NCI-H2029 (cell line): ENCODE measurements at places on chromosomes 16 and 17.

DNA sequence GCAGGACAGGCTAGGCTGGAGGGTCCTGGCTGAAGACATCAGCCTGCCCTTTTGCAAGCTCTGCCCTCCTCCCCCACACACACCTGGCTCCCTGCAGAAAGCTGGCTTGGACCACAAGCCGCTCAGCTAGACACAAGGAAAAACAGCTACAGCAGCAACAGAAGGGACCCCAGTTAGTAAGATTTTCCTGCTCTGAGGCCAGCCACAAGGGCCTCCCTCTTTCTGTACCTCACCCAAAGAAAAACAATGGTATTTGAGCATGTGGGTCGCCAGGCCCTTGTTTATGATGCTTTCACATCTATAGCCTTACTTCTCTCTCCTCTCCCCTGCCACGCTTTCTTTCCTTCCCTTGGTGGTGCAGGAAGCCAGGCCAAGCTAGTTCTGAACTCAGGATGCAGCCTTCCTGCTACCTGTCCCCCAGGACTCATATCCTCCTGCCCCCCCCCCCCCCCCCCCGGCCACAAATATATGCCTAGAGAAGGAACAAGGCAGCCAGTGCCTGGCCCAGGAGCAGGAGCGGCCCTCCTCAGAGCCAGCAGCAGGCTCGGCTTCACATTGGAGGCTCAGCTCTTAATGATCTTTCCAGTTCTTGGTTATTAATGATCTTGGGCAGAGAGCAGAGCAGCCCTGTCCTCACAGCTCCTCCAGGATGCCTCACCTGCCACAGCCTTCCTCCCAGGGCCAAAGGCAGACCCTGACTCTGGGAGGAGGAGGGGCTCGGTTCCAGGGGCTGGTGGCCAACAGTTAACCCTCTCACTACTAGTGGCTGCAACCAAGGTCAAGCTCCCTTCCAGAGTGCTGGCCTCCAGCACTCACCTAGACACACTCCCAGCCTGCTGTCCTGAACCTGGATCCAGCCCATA, 19.5 kb downstream of the GRIN2C start:
- DNase-seq, result no peak

DNA sequence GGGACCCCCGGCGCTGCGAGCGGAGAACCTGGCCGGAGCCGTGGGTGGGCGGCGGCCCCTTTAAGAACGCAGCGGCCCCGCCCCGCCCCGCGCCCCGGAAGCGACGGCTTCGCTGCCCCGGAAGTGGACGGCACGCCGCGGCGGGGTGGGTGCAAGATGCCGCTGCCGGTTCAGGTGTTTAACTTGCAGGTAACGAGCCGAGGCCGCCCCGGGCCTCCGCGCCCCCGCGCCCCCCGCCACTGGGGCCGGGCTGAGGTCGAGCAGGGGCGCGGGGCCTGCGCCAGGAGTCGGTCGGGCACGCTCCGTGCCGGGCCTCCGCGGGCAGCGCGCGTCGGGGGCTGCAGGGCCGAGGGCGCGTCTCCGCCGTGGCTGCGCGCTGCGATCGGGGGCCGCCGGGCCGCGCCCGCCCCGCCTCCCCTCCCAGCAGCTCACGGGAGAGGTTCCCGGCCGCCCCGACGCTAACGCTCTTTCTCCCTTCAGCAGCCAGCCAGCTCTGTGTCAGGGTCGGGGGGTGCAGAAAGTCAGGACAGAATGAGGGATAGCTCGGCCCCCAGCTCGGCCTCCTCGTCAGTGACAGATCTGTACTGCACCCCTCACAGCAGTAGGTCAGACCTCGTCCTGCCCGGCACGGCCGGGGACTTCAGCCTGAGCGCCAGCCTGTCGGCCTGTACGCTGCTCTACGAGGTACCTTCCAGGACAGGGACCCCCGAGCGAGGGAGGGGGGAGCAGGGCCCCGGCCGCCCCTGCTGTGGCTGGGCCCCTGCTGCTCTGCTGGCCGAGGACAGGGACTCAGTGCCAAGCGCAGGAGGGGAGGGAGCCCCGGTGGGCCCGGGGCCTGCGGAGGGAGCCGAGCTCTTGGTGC, at the start of the genes GPS1 and RFNG:
GPS1 (plus strand) TSS at position 123 of the 862 bp plus-strand sequence; CDS start at position 157, 34 bp downstream.
RFNG (minus strand) TSS at position 36 of the 862 bp plus-strand sequence. CDS start 45 bp downstream, outside the sequence.
- DNase-seq, result peak; percentile 23

GRCh38 chr16:12436201-12436657, 367.5 kb downstream of the CPPED1 start:
- DNase-seq, result peak; percentile 90

DNA sequence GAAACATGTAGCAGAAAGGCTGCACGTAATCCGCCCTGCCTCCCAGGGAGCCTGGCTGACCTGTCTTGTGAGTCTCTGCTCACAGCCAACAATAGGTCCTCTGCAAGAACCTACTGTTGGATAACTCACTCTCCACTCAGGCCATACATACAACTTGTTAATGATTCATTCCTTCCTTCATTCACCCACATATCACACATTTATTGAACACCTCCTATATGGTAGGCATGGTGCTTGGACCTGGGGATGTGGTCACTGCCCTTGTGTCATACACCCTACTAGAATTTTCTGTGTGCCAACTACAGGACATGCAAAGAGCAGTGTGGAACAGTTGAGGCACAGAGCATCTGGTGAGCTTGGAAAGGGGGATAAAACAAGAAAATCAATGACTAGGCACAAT, 28.1 kb upstream of the HNF1B start:
- no peak for DNase-seq

- no peak for DNase-seq
Observed at GRCh38 chr16:77894162-77894561, 105.8 kb downstream of the VAT1L start.

DNA sequence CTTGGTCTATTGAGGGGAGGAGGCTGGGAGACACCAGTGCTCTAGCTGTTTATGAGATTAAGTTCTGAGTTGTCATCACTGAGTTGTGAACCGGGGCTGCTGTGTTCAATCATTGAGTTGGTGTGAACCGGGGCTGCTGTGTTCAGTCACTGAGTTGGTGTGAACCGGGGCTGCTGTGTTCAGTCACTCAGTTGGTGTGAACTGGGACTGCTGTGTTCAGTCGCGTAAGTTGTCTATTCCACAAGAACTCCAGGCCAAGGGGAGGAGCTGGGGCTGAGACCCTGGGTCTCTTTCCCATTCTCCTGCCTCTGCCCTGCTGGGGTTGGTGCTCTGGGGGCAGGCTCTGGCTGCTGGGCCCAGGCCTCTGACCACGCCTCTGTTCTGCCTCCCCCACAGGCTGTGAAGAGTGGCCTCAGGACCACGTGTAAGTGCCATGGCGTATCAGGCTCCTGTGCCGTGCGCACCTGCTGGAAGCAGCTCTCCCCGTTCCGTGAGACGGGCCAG, 24.5 kb downstream of the WNT9B start:
- peak; percentile 46 for DNase-seq

DNA sequence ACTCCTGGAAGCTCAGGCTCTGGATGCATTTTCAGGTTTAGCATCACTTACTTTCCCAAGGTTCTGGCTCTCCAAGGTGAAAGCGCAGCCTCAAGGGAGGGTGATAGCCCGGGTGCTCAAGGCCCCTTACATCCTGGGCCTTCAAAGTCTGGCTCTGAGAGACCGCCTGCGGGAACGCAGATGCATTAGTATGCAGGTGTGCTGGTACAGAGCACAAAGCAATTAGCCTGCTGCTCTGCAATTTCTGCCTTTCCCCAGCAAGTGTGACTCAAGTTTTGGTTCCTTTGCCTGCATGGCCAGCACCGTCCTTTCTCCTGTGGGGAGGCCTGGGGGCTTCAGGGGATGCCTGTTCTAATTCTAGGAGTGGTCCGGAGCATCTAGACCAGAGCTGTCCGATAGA, 116.2 kb downstream of the AATF start:
- no peak for DNase-seq

DNA sequence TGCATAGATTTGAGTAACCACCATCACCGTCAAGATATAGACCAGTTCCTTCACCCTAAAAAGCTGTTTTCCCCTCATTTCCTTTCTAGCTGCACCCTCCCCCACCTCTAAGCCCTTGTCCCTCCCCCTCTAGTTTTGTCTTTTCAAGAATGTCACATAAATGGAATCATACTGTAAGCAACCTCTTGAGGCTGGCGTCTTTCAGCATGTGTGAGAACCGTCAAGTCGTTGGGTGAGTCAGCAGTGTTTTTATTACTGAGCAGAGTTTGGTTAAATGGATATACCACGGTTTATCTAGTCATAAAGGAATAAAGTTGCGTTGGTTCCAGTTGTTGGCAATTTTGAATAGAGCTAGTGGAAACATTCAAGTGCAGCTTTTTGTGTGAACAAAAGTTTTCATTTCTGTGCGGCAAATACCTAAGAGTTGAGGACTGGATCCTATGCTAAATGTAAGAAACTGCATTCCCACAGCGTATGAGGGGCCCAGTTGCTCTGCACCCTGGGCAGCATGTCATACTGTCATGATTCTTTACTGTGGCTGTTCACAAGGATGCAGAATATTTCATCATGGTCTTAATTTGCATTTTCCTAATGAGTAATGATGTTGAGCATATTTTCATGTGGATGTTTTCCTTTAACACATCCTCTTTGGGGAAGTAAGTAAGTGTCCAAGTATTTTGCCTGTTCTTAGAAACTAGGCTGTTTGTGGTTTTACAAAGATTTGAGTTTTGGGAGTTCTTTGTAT, 264.3 kb downstream of the CPPED1 start:
- peak; percentile 17 for DNase-seq

- DNase-seq, result no peak
Observed at GRCh38 chr16:78363843-78364555, 264.5 kb downstream of the WWOX start.

GRCh38 chr17:76742958-76743357, 5.0 kb downstream of the MFSD11 start:
- no peak for DNase-seq

DNA sequence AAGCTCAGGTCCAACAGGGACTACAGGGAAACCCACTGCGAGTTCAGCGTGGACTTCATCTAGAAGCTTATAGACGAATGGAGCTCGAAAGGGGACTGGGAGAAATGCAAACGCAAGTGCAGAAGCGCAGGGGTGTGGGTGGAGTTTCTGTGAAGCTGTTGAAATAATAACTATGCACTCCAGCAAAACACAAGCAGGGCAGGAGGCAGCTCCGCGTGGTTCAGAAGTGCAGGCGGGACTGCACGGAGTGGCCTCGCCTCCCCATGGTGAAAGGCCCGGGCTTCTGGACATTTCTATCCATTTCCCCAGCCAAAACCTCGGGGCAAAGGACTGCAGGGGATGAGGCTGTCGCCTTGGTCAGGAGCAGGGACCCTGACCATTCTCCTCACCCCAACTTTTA, 74.5 kb downstream of the ZNF423 start:
- no peak for DNase-seq

DNA sequence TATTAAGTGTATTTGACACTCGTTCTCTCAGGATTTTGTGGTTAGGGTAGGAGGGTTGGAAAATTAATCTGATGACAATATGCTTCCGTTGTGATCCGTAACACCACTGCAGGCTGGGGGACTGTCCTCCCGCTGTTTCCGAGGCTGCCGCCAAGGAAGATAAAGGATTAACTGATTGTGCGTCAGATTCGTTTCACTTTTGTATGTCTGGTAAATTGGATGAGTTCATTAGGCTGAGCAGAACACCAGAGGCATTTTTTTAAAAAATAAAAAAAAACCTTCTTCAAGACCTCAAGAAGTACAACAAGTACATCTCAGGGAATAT, 486.7 kb upstream of the SALL1 start:
- DNase-seq, result no peak

- no peak for DNase-seq
Observed at GRCh38 chr17:79187186-79187585, 112.6 kb downstream of the ENGASE start.

DNA sequence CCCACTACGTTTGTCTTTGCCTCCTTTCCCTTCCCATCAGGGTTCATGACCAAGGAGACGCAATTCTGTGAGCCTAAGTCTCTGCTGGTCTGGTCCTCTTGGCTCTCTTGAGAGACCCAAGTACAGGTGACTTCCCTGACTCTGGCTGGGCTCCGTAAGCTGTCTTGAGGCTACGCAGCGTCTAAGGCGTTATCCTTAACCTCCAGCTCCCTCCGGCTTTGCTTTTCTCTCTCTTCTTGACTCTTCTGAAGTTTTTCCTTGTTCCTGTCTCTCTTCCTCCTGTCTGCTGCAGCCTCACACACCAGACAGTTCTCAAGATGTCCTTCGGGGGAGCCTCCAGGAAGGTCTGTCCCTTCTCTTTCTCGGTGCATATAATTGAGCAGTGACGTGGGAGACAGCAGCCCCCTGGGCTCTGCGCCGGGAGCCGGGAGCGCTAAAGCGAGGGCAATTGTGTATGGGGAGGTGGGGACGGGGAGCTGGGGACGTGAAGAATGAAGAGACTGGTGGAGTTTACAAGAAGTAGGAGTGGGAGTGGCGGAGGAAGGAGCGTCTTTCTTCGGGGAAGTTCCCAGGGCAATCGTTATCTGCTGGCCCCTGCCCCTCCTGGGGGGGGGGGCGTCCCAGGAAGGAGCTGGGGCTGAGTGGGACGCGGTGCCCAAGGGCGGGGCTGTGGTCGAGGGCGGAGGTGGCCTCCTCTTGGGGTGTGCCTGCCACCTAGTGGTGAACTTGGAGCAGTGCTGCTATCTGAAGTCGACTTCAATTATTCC, 6.9 kb upstream of the PIRT start:
- peak; percentile 2 for DNase-seq

DNA sequence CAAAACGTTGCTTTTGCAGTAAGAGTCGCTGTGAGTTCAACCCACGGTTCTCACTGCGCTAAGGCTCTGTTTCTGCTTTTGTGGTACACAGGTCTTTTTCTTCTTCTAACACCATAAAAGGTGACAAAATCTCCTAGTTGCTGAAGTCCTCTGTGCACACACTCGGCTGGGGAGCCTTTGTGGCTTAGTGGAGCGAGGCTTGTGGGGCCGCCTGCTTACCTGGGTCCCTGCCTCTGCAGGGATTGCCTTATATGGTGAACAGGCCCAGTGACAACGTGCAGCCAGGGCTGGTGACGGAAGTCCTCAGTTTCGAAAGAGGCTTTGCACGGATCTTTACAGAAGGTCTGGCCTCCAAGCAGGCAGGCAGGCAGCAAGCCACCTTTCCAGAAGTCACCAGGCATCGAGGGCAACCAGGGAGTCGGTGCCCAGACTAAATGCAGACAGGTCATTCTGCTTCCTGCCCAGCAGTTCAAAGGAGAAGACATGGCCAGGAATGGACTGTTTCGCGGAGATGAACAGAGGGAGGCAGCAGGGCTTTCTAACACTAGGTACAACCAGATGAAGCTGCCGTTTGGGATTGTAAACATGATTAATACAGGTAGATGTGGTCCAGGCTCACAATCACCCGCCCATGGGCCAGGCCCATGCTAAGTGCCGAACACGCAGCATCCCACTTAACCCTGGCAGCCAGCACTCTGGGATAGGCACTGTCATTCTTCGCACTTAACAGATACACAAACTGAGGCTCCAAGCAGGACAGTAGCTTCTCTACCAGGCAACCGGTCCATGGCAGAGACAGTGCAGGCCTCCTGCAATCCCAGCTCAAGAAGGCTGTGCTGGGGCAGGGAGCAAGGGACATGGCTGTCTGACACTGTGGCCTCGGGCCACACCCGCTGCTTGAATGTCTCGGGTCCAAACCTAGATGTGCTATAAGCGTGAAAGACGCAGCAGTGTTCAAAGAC, 10.7 kb upstream of the MEAK7 start:
- DNase-seq, result peak; percentile 84
